Upper lobe of right lung (tissue), 1 donor: ENCODE measurements at places on chromosomes 6 and 20. TPM values are rescaled to one million over a fixed set of nuclear protein-coding genes. Genes with fewer than 3 reads are reported as not detected.

Gene BPIFB2
- total RNA-seq: not detected

DNA sequence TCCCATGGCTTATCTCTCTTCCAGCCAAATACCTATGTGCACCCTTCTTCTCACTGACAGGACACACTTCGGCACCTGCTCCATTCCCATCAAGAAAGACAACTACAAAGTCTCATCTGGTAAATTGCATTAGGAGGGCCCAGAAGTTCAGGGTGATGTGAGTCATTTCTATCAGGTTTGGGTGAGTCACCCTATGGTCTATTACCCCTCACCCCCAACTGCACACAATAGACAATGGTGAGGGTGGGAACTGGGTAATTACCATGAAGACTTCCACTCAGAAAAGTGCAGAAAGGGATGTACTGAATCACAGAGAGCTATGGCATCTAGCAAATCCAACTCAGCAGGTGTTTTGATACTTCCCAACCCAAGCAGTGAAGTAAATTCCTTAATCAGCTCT is 54.8 kb downstream of the OPN5 start:
- no peaks in the 10 kb centered on the region for H3K36me3 ChIP-seq
- no peaks in the 10 kb centered on the region for H3K4me1 ChIP-seq
- H3K27me3 ChIP-seq: no peaks in the 10 kb centered on the region
- no peak for DNase-seq
- no peak overlapping the region for H3K4me3 ChIP-seq
- H3K27ac ChIP-seq: no peak overlapping the region

DNA sequence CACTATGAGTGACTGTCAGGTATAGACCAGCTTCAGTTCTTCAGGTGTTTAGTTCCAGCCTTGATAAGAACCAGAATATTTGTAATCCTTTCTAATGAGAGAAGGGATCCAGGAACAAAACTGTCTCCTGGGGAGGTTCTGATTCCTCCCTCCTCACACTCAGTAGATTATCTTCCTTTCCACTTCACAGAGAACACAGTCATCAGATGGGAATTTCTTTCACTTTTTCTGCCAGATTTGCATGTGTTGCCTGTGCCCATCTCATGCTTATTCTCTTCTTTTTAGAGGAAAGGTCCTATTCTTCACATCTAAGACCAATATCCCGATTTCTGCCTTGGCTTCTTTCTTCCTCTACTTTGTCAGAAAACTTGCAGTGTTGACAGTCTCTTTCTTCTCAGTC is 50.8 kb downstream of the CD109 start:
- DNase-seq: no peak
- no peaks in the 10 kb centered on the region for H3K36me3 ChIP-seq
- H3K4me3 ChIP-seq: no peak overlapping the region
- no peaks in the 10 kb centered on the region for H3K27me3 ChIP-seq
- no peak overlapping the region for H3K27ac ChIP-seq
- H3K4me1 ChIP-seq: no peaks in the 10 kb centered on the region

Gene ADGRB3
- 3.5 TPM for total RNA-seq

DNA sequence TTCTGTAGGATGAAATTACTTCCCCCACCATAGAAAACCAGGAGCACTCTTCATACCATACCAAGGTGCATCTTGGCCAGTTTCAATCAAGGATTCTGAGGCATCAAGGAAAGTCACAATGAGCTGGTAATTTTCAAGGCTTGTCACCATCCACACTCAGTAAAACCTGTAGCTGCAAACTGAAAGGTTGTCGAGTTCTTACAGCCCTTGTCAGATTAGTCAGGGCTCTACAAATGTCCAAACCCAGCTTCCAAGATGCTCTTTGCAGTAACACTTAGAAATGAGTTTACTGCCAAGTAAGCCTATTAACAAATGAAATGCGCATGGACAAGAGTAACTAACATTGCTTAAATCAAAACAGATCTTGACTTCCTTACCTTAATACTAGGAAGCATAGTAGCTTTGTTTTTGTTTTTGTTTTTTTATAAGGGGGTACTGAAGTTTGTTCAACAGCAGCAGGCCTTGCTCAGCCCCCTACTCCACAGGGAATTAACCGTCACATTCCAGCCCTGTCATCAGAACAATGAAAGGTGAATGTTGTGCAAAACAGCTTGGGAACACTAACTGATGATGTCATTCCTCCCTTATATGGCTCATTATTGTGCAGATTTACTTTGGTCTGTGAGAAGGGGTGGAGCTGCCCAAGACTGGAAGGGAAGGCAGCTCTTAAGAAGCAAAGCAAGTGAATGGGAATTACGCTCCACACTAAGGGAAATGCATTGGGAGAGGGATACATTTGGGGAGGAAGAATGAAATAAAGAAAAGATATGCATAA is 49.9 kb upstream of the TMEM30A start:
- peak overlapping the region; percentile 63 for H3K27ac ChIP-seq
- H3K36me3 ChIP-seq: no peaks in the 10 kb centered on the region
- H3K4me1 ChIP-seq: no peaks in the 10 kb centered on the region
- no peak for DNase-seq

DNA sequence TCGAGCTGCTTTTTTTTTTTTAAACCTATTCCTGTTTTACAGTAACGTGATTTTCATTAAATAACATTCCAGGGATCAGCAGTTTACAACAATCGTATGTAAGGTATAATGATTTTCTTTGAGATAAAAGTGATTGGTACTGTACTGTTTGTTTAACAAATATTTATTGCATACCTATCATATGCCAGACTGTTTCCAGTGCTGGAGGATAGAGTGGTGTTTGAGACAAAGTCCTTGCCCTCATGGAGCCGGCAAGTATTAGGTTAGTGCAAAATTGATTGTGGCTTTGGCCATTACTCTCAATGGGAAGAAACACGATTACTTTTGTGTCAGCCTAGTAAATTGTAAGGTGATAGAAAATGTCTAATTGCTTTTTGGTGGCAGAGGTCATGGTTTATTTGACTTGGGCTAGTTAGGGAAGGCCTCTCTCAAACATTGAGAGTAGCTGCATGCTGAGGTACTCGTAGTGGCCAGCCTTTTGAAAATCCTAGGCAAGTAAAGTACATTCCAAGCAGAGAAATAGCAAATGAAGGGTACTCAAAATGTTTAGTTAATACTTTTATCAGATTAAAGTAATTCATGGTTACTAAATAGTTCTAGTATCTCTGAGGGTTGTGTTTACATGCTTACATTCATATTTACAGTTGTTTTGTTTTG is 35.6 kb downstream of the PHF3 start:
- H3K4me3 ChIP-seq: no peak overlapping the region
- H3K36me3 ChIP-seq: no peaks in the 10 kb centered on the region
- no peaks in the 10 kb centered on the region for H3K27me3 ChIP-seq
- H3K4me1 ChIP-seq: peaks cover 17% of the 10 kb centered on the region
- no peak overlapping the region for H3K27ac ChIP-seq

GRCh38 chr20:7710440-7710839 is 229.8 kb downstream of the HAO1 start:
- H3K4me1 ChIP-seq: no peaks in the 10 kb centered on the region
- H3K27me3 ChIP-seq: no peaks in the 10 kb centered on the region
- H3K27ac ChIP-seq: no peak overlapping the region
- H3K4me3 ChIP-seq: no peak overlapping the region
- no peak for DNase-seq

- H3K27ac ChIP-seq: no peak overlapping the region
- H3K27me3 ChIP-seq: no peaks in the 10 kb centered on the region
- no peak overlapping the region for H3K4me3 ChIP-seq
- no peak for DNase-seq
Measured at GRCh38 chr6:44956396-44956795, 371.7 kb upstream of the RUNX2 start.

- H3K27me3 ChIP-seq: no peaks in the 10 kb centered on the region
- H3K27ac ChIP-seq: no peak overlapping the region
Measured at GRCh38 chr6:15491986-15492269, 170.9 kb downstream of the DTNBP1 start.

Gene SAMD5
- total RNA-seq: 19.6 TPM

GRCh38 chr20:63357921-63358905 is 2.9 kb downstream of the CHRNA4 start:
- H3K4me1 ChIP-seq: no peaks in the 10 kb centered on the region
- H3K36me3 ChIP-seq: no peaks in the 10 kb centered on the region
- H3K27ac ChIP-seq: no peak overlapping the region

DNA sequence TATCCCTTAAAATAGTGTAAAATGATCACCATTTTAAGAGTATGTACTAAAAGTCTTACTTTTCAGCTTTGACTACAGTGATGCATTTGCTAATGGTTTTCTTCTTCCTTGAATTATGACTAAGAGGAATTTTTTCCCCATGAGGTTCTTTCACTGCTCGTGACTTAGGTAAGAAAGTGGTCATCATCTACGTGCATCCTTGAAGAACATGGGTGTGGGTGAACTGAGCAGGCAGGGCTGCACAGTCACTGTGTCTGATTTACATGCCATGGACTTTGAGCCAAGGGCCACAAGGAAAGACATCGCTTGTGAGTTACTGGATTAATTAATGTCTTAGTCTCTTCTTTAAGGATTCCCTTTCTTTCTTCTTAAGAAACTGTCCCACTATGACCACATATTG is 33.3 kb downstream of the NQO2 start:
- no peaks in the 10 kb centered on the region for H3K4me1 ChIP-seq
- no peak for DNase-seq
- H3K4me3 ChIP-seq: no peak overlapping the region
- no peaks in the 10 kb centered on the region for H3K36me3 ChIP-seq

Gene MICAL1
- total RNA-seq: 53.6 TPM

- H3K36me3 ChIP-seq: no peaks in the 10 kb centered on the region
- H3K4me1 ChIP-seq: no peaks in the 10 kb centered on the region
- no peaks in the 10 kb centered on the region for H3K27me3 ChIP-seq
- no peak for DNase-seq
- no peak overlapping the region for H3K27ac ChIP-seq
Measured at GRCh38 chr20:52945862-52946522, 26.2 kb upstream of the TSHZ2 start.

Gene BMP2
- total RNA-seq: 22.7 TPM
